ENCODE measurements at places on chromosomes 12 and 14.

DNA sequence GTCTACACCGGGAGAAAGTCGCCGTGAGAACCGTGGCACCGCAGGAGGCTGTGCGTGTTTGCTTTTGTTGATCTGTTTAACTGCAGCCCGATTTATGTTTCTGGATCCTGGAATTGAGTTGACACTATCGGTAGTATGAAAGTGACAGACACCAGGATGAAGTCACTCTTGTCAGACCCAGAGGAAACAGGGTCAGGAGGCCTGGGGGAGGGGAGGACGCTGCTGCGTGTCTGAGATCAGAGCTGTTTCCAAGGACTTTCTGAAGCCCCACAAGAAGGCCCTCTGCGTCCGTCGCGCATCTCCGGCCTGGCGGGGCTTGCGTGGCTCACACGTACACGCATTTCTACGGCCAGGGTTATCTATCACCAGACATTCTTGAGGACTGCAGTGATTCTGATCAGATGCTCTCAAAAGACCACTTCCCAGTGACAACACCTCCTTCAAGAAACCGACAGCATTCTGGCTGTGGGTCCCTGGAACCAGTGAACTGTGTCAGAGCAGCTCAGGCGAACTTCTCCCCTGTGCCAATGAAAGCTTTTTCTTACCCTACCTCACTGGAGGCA lies 263.4 kb downstream of the ADGRD1 start:
- DNase-seq, result no peak

- DNase-seq, result no peak
Observed at GRCh38 chr12:6358881-6359280, 16.5 kb downstream of the SCNN1A start.

DNA sequence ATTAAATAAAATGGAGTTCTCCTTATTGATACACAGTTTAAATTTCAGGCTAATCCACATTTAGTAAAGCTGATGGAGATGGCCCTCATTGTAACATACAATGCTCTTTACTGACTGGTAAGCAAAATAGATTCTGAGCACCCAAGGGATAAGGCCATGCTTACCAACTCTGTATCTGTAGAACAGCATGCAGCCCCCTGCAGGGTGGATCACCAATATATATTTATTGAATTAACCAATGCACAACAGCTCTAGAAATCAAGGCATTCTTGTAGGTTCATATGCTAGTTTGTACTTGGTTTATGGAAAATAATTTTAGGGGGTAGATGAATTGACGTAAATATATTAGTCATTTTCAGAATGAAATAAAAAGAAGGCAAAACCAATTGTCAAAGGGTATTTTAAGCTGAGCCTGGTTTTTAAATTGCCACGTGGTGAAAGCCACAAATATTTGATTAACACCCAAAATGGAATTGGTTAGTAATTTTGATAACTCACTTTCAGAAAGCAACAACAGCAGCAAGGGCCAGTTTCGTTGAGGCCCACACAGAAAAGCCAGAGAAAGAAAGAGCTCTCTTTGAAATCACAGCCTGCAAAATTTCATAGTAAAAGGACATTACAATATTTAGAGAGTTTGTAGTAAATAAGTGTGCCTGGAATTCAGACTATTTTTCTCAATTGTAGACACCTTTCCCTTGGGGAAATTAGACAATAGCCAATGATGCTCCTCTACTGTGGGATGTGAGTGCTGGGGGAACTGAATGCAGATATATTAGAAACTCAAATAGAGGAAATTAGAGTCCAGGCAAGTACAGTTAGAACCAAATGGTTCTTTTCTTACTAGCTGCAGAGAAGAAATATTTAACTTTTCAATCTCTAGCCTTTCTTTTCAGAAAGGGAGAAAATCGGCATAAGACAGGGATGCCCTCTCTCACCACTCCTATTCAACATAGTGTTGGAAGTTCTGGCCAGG lies 216.2 kb upstream of the ABCD2 start:
- DNase-seq, result no peak

DNA sequence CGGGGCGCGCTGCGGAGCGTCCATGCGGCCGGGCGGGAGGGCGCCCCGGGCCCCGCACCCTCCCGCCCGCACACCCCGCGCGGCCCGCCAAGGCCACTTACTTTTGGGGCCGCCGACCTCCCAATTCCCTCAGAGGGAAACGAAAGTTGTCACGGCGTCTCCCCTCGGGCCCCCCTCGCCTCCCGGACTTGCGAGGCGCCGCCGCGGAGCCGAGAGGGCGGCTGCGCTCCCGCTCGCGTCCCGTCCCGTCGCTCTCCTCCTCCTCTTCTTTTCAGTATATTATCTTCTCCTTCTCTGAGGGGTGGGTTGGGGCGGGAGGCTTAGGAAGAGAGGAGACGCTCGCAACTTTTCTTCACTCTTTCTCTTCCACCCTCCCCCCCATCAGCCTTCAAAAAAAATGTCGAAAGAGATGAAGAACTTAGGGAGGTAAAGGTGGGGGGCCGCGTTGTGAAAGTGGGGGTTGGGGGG lies 613 bp downstream of the DUSP16 start:
- DNase-seq, result peak; percentile 32

- DNase-seq, result no peak
Observed at GRCh38 chr12:94748726-94749421, 98.5 kb upstream of the TMCC3 start.

Measured in LoVo (cell line).